Mesothelial cell of epicardium (in vitro differentiated cells): ENCODE measurements at places on chromosomes 4 and X. TPM values are rescaled to one million over a fixed set of nuclear protein-coding genes. Genes with fewer than 3 reads are reported as not detected.

The F11 gene
- total RNA-seq = 0.11 TPM in 1 of 3 replicates, not detected in the others

The ARHGEF38 gene
- 0.22 to 0.69 TPM (median 0.36 TPM) in 3 replicates for total RNA-seq

The PCDH10 gene
- total RNA-seq = 21.3 to 22.3 TPM (median 21.3 TPM) in 3 replicates

The PLS3 gene
- total RNA-seq = 417 to 443 TPM (median 428 TPM) in 3 replicates

The RAB39B gene
- 1.6 to 1.9 TPM (median 1.7 TPM) in 3 replicates for total RNA-seq

The STATH gene
- not detected in 3 replicates for total RNA-seq

The RHOXF2B gene
- total RNA-seq = not detected in 3 replicates

The RAB41 gene
- not detected in 3 replicates for total RNA-seq

The XK gene
- total RNA-seq = 0.51 to 0.64 TPM (median 0.54 TPM) in 3 replicates

The SSX4B gene
- not detected in 3 replicates for total RNA-seq

- H3K4me3 ChIP-seq = no peak overlapping the region
- DNase-seq = no peak
- H3K36me3 ChIP-seq = no peaks in the 10 kb centered on the region
- H3K4me1 ChIP-seq = no peaks in the 10 kb centered on the region
Observed at GRCh38 chr4:37879365-37879764, 11.5 kb upstream of the TBC1D1 start.

DNA sequence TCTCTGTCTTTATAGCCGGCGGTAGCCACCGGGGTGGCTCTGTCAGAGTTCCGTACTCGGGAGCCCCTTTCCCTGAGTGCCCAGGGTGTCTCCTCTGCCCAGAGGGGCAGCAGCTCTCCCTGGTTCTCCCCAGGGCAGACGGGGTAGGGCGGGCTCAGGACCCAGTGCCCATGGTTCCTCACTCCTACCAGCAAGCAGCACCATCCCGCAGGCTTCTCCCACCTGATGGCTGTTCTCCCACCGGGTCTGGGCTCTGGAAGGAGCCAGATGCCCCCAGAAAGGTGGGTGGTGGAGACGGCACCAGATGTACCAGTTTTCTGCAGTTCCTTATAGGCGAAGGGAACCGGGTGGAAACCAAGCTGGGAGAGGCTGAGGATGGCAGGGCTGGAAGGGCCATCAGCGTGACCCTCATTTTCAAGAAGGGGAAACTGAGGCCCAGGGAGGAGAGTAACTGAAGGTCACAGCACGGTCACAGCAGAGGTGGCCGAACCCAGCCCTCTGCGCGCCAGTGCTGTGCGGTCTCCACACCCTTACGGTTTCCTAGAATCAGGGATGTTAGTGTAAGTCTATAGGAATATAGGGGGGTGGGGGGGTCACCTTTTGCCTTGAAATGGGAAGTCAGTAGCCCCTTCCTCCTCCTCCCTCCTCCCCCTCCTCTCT is 198.7 kb downstream of the AFAP1 start:
- H3K27me3 ChIP-seq = no peaks in the 10 kb centered on the region
- DNase-seq = no peak
- H3K27ac ChIP-seq = no peak overlapping the region
- no peaks in the 10 kb centered on the region for H3K36me3 ChIP-seq
- no peak overlapping the region for H3K4me3 ChIP-seq

DNA sequence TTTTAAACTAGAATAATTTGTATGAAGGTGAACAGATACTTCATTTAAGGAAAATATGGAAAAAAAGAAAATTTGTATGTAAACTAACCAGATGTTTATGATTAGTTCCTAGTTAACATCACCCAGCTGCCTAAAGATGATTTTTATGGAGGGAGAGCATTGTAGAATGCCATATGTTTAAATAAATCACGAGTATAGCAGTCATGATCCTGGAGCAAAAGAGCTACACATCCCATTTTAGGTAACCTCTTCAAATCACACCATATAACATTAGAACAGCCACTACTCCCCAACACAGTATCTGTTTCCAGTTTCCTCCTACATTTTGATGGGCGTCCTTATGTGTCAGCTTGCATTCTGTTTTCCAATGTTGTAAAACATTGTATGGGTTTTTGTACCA is 571.9 kb upstream of the FAM241A start:
- no peaks in the 10 kb centered on the region for H3K36me3 ChIP-seq
- no peak overlapping the region for H3K4me3 ChIP-seq
- no peak overlapping the region for H3K27ac ChIP-seq
- H3K27me3 ChIP-seq = no peaks in the 10 kb centered on the region
- peaks cover 2% of the 10 kb centered on the region for H3K4me1 ChIP-seq

- H3K36me3 ChIP-seq = no peaks in the 10 kb centered on the region
- H3K4me1 ChIP-seq = no peaks in the 10 kb centered on the region
- no peak overlapping the region for H3K4me3 ChIP-seq
- peaks cover 11% of the 10 kb centered on the region for H3K27me3 ChIP-seq
- H3K27ac ChIP-seq = no peak overlapping the region
Observed at GRCh38 chr4:1469043-1469442, 62.8 kb upstream of the NKX1-1 start.

GRCh38 chr4:147481577-147482109 is 746 bp downstream of the EDNRA start:
- peaks cover 50% of the 10 kb centered on the region for H3K4me1 ChIP-seq
- peaks cover 14% of the 10 kb centered on the region for H3K36me3 ChIP-seq
- H3K27ac ChIP-seq = peak overlapping the region; percentile 96
- DNase-seq = no peak
- H3K4me3 ChIP-seq = peak overlapping the region; percentile 90
- no peaks in the 10 kb centered on the region for H3K27me3 ChIP-seq

- no peaks in the 10 kb centered on the region for H3K36me3 ChIP-seq
- H3K27me3 ChIP-seq = no peaks in the 10 kb centered on the region
- H3K4me1 ChIP-seq = peaks cover 9% of the 10 kb centered on the region
- no peak overlapping the region for H3K4me3 ChIP-seq
- no peak for DNase-seq
Observed at GRCh38 chrX:150847088-150847487, 51.4 kb downstream of the CD99L2 start.

GRCh38 chr4:175891851-175892250 is 79.8 kb upstream of the GPM6A start:
- H3K27me3 ChIP-seq = peaks cover 13% of the 10 kb centered on the region
- no peak for DNase-seq
- H3K4me3 ChIP-seq = no peak overlapping the region

DNA sequence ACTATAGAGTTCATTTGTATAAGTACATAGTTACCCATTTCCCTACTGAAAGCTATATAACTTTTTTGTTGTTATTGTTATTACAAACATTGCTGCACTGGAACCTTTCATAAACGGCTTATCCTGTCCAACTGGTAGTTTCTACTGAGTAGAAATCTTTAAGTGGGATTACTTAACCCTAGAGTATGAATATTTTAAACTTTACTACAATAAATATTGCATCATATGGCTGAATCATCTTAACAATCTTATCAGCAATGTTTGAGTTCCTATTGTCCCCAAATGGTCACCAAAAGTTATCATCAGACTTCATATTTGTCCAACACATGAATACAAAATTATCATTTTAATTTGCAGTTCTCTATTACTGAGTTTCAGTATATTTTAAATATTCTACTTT is 40.5 kb downstream of the LCORL start:
- H3K4me1 ChIP-seq = no peaks in the 10 kb centered on the region
- H3K36me3 ChIP-seq = peaks cover 38% of the 10 kb centered on the region
- H3K27ac ChIP-seq = no peak overlapping the region
- no peak for DNase-seq
- no peak overlapping the region for H3K4me3 ChIP-seq
- H3K27me3 ChIP-seq = no peaks in the 10 kb centered on the region

GRCh38 chr4:175929441-175929840 is 117.4 kb upstream of the GPM6A start:
- no peaks in the 10 kb centered on the region for H3K36me3 ChIP-seq
- no peak overlapping the region for H3K27ac ChIP-seq
- DNase-seq = no peak

GRCh38 chrX:131828482-131828881 is 194.6 kb upstream of the STK26 start:
- peaks cover 38% of the 10 kb centered on the region for H3K4me1 ChIP-seq
- peak overlapping the region; percentile 68 for H3K4me3 ChIP-seq
- peak overlapping the region; percentile 30 for H3K27ac ChIP-seq
- H3K27me3 ChIP-seq = no peaks in the 10 kb centered on the region
- DNase-seq = no peak

DNA sequence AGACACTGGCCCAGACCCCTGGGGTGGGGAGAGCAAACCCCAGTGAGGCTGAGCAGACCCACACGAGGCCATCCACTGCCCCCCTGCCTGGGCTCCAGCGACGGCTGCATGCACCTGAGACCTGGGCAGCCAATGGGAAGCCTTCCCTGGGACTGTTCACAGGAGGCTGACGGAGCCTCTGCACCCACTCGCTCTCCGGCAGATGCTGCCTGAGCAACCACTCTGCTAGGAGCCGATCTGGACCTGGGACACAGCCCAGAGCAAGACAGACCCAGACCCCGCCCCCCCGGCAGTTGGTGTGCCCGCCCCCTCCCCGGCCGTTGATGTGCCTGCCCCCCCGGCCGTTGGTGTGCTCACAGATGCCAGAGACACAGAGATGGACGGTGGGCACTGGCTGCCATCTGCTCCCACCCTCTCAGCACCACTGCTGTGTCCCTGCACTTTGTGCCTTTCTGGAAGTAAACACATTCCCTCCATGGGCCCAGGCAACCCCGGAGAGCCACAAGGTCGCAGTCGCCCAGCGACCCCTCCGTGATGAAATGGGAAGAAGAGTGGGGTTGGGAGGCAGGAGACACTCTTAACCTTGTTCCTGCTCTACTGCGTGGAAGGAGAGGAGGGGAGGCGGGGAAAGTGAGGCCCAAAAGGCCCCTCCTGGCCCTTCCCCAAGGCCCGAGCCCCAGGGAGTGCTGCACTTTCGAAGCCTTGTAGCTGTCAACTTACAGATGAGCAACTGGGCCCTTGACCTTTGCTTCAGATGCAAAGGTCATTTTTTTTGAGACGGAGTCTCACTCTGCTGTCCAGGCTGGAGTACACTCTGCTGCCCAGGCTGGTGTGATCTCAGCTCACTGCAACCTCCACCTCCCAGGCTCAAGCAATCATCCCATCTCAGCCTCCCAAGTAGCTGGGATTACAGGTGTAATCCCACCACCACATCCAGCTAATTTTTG is 62.0 kb downstream of the ZFYVE28 start:
- DNase-seq = no peak
- no peak overlapping the region for H3K27ac ChIP-seq
- no peaks in the 10 kb centered on the region for H3K4me1 ChIP-seq
- H3K36me3 ChIP-seq = no peaks in the 10 kb centered on the region

- H3K27me3 ChIP-seq = no peaks in the 10 kb centered on the region
- H3K4me3 ChIP-seq = no peak overlapping the region
- no peak for DNase-seq
- peaks cover 1% of the 10 kb centered on the region for H3K36me3 ChIP-seq
- no peak overlapping the region for H3K27ac ChIP-seq
Observed at GRCh38 chrX:123581586-123581985, 151.3 kb downstream of the THOC2 start.
